ENCODE measurements at places on chromosomes 11 and 22. TPM values are rescaled to one million over a fixed set of nuclear protein-coding genes. Genes with fewer than 3 reads are reported as not detected.

Gene ACR
- not detected for total RNA-seq

Gene LIF
- total RNA-seq: 304 TPM

Gene MAPK8IP1
- total RNA-seq: 0.42 TPM

Gene APOL5
- not detected for total RNA-seq

Gene MMP1
- not detected for total RNA-seq

Gene TPH1
- total RNA-seq: 0.40 TPM

Gene RAPSN
- total RNA-seq: 0.79 TPM

Gene NXPE4
- total RNA-seq: not detected

Gene OR51S1
- not detected for total RNA-seq

Gene MRGPRX3
- not detected for total RNA-seq

Gene SLC22A25
- not detected for total RNA-seq

Gene RIMBP3B
- 0.05 TPM for total RNA-seq

Gene GLB1L3
- total RNA-seq: 4.1 TPM

Gene PRDM11
- total RNA-seq: 4.6 TPM

Gene ACTN3
- 0.40 TPM for total RNA-seq

Gene OR51B2
- not detected for total RNA-seq

Gene ZNF143
- 39.5 TPM for total RNA-seq

Gene MOV10L1
- total RNA-seq: not detected

Gene SCGB1D2
- not detected for total RNA-seq

Gene SYT12
- not detected for total RNA-seq

Gene GTPBP1
- total RNA-seq: 116 TPM

Gene MRE11
- 46.2 TPM for total RNA-seq

Gene PLEKHB1
- 3.2 TPM for total RNA-seq

Gene OR4A16
- total RNA-seq: not detected

Gene NXPE2
- total RNA-seq: not detected

Gene MMP12
- total RNA-seq: not detected

Gene MIOX
- total RNA-seq: 0.61 TPM

Gene CYTH4
- total RNA-seq: 123 TPM

Gene KRTAP5-8
- not detected for total RNA-seq
